GM18507 (cell line): ENCODE measurements at places on chromosomes 11 and 22.

DNA sequence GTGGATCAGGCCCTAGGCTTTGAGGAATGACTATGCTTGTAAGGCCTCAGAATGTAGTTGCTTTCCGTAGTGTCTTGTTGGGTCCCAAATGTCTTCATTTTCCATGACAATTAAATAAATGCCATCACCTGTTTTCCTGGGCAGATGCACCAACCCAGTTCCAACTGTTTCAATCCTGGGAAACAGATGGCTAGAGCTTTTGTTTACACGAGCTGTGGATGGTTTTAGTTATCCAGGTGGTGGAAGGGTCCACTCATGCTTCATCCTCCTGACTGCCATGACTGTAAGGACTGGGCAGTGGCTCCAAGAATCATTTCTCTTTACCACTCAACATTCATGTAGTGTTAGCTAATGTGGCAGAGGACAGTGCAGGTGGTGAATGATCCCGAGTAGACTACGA is 8.6 kb downstream of the RCN1 start:
- no peak for DNase-seq

DNA sequence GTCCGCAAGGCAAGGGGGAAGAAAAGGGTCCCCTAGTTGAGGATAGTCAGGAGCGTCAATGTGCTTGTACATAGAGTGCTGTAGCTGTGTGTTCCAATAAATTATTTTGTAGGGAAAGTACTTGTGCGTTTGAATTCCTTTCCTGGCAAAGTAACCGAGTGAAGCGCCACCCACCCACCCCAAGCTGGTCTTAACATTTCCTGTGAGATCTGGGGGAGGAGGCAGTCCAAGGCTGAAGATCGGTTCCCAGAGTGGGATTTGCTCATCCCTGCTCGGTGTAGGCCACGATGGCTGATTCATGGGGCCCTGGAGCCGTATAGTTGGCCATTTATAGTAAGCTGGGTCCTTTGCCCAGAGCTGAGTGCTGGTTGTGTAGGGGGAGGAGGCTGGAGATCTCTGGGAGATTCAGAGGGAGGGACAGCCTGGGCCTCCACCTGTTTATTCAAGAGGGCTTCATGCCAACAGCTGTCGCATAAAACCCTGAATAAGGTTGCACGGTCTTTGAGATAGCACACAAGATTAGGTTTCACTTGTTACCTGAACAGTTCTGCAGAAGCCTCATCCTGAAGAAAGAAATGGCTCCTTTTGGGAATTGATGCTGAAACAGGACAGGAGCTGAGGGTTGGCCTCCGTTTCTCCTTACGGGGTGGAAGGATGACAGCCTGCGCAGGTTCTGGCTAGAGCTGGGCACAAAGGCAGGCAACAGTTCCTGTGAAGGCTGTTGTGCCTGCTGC is 2.4 kb downstream of the ATF4 start:
- DNase-seq, result no peak

- DNase-seq, result no peak
Observed at GRCh38 chr11:113991718-113992458, 17.0 kb downstream of the HTR3A start.

GRCh38 chr22:17858033-17858432 is 83.8 kb upstream of the BID start:
- no peak for DNase-seq

GRCh38 chr11:108197351-108197750 is 25.1 kb downstream of the NPAT start:
- DNase-seq, result no peak

DNA sequence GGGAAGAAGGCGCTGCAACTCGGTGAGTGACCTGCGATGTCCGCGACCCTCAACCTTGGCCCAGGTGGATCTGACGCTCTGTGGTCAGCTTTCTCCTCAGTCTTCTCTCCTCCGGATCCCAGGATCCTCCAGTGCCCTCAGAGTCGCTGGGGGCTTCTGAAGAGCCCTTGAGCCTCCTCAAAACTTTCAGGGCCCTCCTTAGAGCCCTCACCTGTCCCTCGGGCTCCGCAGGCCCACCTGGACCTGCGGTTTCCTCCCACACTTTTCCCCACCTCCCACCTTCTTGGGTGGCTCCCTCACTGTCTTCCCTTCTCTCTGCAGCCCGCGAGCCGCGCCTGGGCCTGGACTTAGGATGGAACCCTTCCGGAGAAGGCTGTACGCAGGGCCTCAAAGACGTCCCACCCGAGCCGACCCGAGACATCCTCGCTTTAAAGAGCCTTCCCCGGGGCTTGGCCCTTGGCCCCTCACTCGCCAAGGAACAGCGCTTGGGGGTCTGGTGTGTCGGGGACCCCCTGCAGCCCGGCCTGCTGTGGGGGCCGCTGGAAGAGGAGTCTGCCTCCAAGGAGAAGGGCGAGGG is 335 bp downstream of the ZNF408 start:
- DNase-seq, result no peak

- DNase-seq, result no peak
Observed at GRCh38 chr11:125199915-125200314, 35.4 kb downstream of the PKNOX2 start.

DNA sequence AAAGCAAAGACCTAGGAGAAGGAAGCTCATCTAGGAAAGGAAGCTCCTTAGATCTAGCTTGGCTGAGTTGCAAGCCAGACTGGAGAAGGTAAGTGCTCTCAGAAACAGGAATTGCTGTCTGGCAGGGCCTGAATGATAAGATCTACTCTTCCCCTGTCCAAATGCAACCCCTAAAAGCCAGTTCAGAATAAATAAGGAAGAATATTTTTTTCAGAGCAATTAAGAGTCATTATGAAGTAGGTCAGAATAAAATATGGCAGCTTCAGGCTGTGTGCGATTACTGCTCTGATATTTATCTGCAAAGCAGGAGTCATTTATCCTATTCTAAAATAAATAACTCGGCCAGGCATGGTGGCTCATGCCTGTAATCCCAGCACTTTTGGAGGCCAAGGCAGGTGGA is 82.1 kb downstream of the PIWIL4 start:
- no peak for DNase-seq

- DNase-seq, result no peak
Observed at GRCh38 chr11:8745431-8746253, 63.0 kb downstream of the RPL27A start.

- DNase-seq, result no peak
Observed at GRCh38 chr11:130772266-130773227, 143.7 kb downstream of the SNX19 start.

GRCh38 chr11:34599406-34599945 is 21.4 kb upstream of the EHF start:
- DNase-seq, result no peak

GRCh38 chr11:69552951-69553350 is 71.5 kb downstream of the LINC01488 start:
- DNase-seq, result no peak

GRCh38 chr11:30478923-30479322 is 107.2 kb downstream of the MPPED2 start:
- DNase-seq, result no peak

GRCh38 chr22:20970939-20971657 is 4.0 kb downstream of the AIFM3 start:
- no peak for DNase-seq

DNA sequence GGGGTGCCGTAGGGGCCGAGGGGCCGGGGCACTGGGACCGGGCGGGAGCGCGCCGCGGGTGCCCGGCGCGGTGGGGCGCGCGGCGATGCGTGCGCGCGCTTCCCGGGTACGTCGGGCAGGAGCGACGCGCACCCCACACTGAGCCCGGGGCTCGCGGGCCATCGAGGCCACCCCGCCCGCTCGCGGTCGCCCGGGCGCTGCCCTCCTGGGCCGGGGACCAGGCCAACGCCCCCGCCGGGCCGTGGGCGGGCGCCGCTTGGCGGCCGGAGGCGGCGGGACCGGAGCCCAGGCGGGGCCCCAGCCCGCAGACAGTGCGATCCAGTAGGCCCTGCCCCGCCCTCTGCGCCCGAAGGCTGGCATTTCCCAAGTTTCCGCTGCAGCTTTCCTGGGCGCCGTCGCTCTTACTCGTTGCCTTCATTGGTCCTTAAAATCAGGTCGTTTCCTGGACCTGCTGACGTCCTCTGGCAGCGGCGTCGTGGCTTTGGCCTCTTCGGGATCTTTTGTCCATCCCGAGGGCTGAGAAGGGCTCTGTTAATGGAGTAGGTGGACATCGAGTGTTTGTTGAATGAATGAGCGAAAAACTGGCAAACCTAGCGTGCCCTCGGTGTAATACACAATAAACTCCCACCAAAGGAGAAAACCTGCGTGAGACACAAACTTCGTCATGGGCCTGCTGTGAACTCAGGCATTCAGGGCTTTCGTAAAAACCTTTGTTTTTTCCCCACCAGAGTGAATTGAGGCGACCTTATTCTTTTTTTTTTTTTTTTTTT is 638 bp downstream of the PARVA start:
- DNase-seq, result no peak

DNA sequence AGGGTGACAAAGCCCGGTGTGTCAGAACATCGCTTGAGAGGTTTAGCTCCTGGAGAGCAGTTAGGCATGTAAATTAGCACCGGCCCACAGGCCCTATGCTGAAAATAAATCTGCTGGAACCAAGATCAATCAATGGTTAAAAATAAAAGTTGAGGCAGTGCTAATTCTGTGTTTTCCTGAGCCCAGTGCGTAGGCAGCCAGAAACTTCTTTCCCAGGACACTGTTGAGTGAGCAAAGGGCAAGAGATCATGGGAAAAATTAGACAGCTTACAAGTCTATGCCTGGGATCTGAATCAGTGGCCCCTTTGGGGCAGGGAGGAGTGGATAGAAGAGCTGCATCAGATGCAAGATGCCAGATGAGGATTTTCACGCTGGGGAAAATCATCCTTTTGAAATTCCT is 539.2 kb downstream of the BUD13 start:
- no peak for DNase-seq

GRCh38 chr11:22749536-22749935 is 80.1 kb downstream of the SVIP start:
- DNase-seq, result no peak

DNA sequence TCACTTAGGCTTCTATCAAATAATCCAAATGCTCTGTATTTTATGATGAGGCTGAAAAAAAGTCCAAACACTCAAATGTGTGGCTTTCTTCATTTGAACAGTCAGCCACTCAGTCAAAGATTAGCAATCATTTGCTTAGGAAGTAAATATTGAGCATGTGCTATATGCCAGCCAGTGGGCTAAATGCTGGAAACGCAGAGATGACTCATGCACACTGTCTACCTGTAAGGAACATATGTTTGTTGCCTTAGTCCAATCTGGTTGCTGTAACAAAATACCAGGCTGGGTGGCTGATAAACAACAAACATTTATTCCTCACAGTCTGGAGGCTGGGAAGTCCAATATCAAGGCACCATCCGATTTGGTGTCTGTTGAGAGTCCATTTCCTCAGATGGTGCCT is 617.3 kb downstream of the NTM start:
- no peak for DNase-seq

DNA sequence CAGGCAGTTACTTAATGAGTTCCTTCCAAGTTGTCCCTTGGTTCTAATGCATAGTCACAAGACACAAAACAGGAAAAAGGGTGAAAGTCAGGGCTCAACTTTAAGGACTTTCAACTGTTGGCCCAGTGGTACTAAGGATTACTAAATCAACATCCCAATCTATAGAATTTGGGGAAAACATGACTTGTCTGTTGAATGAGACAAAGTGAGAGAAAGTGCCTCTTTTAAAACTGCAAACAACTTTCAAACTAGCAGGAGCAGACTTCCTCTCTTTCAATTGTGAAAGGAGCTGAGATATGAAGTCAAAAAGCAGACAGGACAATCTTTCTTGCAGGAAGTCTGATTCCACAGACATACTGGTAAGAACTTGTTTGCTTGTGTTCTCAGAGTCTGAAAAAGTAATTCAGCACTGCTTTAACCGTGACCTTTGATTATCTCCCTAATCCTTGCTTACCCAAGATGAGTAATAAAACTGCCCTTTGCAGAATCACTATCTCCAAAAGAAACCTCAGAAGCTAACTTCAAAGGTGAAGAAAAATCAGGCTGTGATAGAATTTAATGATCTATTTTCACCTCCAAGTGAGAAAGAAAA is 960.7 kb upstream of the RAG2 start:
- DNase-seq, result no peak

DNA sequence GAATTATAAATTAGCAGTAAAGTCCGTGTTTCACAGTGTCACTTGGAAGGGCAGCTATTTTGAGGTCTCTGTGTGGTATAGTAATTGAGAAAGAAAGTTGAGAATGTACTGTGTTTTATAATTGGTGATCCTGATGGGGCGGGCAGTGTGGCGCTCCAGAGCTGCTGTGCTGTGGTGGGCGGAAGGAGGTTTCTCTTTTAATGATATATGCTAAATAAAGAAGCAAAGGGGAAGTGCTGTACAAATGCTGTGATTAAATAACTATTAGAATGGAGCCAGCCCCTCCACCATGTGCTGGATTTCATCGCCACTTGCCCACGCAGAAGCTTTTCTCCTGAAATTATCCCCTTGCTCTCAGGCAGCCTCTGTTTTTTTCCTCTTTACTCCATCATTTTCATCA is 24.6 kb downstream of the ATXN10 start:
- no peak for DNase-seq

DNA sequence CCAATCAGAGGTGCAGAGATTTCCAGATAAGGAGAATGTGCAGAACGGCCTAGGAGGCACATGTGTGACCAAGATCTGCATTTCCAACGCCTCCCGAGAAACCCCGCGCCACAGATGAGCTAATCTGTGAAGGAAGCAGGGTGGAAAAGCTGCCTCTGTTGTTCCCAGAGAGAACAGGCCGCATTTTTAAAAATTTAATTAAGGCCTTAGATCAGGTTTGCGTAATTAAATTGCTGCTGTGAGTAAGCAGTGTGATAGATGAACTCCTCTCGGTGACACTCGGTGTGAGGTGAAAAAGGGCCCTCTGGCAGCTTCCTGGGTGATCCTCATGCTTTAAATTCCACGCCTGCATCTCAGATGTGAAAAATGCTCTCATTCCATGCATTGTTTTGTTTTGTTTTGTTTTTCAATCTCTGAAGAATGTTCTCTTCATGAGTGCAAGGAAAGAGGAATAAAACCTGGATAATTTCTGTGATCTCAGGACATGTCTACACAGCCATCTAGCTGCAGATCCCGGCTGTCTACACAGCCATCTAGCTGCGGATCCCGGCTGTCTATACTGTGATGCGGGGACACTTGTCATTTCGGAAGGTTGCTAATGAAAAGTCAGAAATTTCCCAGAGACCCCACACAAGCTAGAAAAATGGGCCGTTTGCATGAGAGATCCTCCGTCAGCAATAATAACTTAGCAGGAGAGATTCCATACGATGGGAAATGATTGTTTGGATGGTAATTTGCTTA is 1398.9 kb downstream of the BRD1 start:
- no peak for DNase-seq

DNA sequence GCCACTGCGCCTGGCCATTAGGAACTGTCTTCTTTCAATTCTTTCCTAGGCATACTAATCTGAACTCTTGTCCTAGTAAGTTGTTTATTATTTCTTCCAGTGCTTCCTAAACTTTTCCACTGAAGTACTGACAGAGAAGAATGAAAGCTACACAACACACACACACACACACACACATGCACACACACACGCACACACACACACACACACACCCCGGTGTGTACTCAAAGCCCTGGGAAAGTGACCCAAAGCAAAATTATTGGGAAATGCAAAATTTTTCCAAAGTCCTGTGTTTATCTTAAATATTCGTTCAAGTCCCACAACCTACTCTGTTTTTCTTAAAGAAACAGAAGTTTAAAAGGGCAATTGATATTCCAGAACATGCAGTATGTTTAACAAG is 19.4 kb upstream of the SIK2 start:
- no peak for DNase-seq
